CD4-positive, alpha-beta T cell treated with Interleukin-2 at 100 ng/mL for 4 hours (primary cell): ENCODE measurements at places on chromosomes 13 and 19.

DNA sequence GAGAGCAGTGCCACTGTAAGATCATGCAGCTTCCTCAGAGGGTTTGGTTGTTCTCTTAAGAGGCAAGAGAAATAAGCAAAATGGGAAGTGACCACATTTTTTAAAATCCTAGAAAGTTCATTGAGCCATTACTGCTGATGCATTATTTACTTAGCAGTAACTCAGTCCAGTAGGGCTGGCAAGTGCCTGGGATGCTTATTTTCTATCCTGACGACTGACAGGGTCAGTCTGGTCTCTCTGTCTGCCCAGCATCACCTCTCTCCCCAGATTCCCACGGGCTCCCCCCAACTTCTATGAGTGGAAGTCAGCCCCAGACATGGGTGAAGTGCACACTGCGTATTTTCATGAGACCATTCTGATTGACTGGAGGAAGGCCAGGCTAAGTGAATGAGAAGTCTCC, 10.4 kb downstream of the SHISA2 start:
- DNase-seq: no peak

DNA sequence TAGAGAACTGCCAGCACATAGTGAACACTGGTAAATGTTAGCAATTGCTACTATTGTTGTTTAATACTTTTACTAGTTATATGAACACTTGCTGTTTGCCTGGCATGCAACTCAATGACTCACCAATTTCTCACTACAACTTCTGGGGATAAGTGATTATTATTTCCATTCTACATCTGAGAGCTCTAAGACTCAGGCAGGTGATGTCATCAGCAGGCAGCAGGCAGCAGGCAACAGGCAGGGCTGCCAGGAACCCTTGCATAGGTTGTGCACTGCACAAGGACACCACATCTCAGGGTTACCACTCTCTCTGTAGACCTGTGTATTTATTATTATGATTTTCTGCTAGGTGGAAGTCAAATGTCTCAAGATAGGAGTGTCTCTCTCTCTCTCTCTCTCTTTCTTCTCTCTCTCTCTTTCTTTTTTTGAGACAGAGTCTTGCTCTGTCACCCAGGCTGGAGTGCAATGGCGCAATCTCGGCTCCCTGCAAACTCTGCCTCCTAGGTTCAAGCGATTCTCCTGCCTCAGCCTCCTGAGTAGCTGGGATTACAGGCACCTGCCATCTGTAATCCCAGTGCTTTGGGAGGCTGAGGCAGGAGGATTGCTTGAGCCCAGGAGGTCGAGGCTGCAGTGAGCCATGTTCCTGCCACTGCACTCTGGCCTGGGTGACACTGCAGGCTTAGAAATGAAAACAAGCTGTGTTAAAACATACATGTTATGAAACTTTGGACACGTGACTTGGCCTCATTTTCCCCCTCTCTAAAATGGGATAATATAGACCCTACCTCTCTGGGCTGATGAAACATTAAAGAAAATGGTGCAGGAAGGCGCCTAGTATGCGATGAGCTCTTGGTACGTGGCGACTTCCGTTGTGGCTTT, 22.7 kb downstream of the HPN start:
- no peak for DNase-seq

DNA sequence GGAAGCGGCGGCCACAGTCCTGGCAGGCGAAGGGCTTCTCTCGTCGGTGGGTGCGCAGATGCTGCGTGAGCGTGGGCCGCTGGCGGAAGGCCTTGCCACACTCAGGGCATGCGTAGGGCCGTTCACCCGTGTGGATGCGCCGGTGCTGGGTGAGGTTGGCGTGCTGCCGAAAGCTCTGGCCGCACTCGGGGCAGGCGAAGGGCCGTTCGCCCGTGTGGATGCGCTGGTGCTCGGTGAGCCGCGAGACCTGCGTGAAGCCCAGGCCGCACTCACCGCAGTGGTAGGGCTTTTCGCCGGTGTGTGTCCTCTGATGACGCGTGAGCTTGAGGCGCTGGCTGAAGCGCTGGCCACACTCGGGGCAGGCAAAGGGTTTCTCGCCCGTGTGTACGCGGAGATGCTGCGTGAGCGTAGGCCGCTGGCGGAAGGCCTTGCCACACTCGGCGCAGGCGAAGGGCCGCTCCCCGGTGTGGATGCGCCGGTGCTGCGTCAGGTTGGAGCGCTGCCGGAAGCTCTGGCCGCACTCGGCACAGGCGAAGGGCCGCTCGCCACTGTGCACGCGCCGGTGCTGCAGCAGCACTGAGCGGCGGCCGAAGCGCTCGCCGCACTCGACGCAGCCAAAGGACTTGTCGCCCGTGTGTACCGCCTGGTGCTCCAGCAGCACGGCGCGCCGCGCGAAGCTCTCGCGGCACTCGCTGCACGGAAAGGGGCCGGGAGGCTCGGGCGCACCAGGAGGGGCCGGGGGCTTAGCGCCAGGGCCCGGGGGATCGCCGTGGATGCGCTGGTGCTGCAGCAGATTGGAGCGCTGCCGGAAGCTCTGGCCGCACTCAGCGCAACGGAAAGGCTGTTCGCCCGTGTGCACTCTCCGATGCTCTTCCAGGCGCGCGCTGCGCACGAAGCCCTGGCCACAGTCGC, 4.0 kb upstream of the UBE2M start:
- DNase-seq: peak; percentile 19

DNA sequence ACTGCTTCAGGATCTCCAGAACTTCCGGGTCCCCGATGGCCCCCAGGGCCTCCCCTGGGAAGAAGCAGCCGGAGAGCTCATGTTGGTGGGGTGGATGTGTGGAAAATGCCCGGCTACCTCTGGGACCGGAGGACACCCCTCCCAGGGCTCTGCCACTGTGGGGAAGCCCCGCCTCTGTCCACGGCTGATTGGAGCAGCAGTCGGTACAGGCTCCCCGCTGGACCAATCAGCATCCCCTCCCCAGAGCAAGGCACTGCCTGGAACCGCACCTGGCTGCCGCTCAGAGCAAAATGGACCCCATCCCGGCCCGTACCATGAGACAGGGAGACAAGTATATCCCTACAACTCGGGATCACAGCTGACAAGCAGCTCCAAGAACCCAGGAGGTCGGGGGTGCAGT, 6.4 kb downstream of the DOHH start:
- DNase-seq: no peak

DNA sequence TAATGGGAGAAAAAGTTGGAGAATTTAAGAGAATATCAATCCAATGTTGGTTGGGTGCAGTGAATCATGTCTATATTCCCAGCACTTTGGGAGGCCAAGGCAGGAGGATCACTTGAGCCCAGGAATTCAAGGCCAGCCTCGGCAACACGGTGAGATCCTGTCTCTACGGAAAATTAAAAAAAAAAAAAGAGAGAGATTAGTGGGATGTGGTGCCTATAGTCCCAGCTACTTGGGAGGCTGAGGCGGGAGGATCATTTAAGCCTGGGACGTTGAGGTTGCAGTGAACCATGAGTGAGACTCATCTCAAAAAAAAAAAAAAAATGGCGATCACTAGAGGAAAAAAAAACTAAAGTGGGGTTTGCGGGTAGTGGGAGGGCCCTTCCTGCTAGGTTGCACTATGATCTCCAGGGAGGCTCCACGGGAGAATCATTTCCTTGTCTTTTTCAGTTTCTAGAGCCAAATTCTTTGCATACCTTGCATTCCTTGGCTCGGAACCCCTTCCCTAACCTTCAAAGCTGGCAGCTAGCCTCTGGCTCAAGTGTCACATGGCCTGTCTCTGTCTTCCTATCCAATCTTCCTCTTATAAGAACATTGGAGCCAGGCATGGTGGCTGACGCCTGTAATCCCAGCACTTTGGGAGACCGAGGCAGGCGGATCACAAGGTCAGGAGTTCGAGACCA, 5.8 kb upstream of the ERCC2 start:
- DNase-seq: no peak

DNA sequence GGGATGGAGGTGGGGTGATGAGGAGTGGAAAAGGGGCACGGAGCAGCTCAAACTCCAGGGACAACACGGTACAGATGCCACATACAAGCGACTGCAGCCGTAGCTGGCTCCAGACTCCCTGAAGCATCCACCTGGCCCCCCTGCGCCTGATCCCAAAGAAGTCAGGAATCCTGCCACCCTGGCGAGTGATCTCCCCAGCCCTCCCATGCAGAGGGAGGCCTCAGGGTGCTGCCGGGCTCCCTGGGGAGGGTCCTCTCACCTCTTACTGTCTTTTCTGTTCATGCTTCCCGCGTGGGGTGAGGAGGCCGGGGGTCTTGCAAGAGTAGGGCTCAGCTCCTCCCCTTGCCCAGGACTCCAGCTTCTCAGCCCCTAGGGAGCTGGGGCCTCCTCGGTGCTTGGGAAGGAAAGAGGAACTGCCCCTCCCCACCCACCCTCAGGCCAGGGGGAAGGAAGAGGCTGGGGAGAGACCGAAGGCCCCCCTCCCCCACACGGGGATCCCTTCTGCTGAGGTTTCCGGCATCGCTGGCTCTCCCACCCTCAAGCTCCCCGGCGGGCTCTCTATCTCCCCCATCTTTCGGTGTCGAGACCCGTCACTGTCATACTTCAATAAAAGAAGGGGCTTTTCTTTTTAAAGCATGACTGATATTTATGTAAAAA, at the start of gene RASGRP4:
RASGRP4 (minus strand) TSS at position 410 of the 657 bp plus-strand sequence; CDS start at position 282, 128 bp downstream.
- DNase-seq: peak; percentile 17

- DNase-seq: no peak
Observed at GRCh38 chr13:95492044-95492801, 60.3 kb upstream of the CLDN10 start.

GRCh38 chr19:21439201-21439751, 42.3 kb downstream of the ZNF493 start:
- DNase-seq: no peak

DNA sequence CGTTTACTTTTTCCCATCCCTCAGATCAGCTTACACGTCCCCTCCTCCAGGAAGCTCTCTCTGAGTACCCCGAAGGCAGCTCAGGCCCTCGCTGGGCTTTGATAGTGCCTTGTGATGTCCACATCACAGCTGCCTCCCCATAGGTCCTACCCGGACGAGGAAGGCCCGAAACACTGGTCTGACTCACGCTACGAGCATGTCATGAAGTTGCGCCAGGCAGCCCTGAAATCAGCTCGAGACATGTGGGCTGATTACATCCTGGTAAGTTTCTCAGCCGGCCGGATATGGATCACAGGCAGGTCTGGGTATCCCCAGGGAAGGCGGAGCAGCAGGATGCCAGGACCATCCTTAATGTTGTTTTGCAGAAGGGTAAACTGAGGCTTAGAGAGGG, 4.8 kb downstream of the COLGALT1 start:
- no peak for DNase-seq

DNA sequence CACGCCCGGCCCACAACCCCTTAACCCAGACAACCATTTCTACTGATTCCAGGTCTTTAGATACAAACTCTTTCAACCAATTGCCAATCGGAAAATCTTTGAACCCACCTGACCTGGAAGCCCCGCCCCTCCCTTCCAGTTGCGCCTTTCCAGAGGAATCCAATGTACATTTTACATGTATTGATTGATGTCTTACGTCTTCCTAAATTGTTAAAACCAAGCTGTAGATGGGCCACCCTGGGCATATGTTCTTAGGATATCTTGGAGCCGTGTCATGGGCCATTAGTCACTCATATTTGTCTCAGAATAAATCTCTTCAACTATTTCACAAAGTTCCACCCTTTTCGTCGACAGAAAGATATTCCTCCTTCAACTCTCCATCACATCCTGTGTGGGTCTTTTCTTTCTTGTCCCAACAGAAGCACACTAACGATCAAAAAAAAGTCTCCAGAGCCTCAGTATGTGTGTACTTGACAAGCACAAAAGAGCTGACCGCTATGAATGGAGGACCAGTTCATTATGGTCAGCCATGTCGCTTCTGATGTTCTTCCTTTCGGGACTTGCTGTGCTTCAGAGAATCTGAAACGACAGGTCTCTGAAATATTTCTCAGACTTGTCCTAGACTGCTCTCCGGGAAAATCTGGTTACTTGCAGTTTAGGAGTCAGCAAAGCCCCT, 601 bp upstream of the ZNF749 start:
- no peak for DNase-seq

- DNase-seq: peak; percentile 25
Observed at GRCh38 chr19:10544242-10544752, 593 bp downstream of the ATG4D start.

DNA sequence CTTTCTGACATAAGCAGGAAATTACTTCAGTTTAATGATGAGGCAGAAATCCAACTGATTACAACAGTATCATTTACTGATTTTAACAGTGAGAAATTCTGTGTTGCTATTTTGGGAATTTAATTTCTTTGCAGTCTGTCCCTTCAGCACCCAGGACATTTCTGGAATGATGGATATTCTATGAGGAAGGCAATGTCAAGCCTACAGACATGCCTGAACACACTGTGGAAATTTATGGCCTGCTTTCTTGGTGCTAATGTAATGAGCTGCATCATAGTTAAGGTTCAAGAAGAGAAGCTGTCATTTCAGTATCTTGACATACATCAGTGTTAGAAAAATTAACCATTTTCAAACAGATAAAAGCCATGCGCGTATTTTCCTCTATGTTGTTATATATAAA, 87.7 kb downstream of the SLITRK1 start:
- no peak for DNase-seq

DNA sequence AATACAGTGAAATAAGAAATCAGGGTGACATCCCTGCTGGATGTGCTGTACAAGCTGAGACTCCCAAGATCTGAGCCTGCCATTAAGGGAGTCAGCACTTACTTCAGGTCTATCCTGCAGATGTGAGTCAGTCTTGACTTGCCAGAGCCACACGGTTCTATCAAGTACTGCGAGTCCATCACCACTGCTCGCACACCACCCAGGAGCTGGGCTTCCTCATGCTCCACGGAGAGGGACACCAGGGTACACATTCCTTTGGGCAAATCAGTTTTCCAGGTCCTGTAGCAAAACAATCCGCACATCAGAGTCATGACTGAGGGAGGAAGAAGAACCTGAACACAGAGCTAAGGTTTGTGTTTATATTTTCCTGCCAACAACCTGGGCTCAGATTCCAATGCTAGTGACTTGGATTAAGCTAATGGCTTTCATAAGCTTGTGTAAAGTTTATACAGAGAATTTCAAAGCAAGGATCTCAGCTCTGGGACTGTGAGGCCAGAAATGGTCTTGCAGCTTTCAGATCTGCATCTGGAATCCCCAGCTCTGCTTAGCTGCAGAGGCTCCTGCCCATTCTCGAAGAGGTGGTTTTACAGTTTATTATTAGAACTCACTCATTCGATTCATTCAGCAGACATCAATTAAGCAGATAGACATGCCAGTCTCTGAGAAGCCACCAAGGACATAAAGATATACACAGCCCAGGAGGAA, 90.6 kb downstream of the KL start:
- DNase-seq: no peak

- no peak for DNase-seq
Observed at GRCh38 chr13:34361560-34361959, 543.6 kb downstream of the RFC3 start.

GRCh38 chr19:47230921-47231214, at the start of gene BBC3:
Gene BBC3 (minus strand): TSS chr19:47231199. CDS start chr19:47228431, 2,768 bp downstream.
- no peak for DNase-seq

- DNase-seq: no peak
Observed at GRCh38 chr19:29201855-29202254, 11.1 kb downstream of the UQCRFS1 start.

GRCh38 chr13:70388935-70389334, 280.7 kb upstream of the KLHL1 start:
- DNase-seq: no peak

- no peak for DNase-seq
Observed at GRCh38 chr13:26300140-26300539, 46.2 kb downstream of the CDK8 start.
